Activated T-helper 1 cell treated with anti-CD3 and anti-CD28 coated beads, Interleukin-12 subunit alpha, Interleukin-12 subunit beta, Interleukin-2, Interleukin-4 antibody, amounts not matched to agents 30 ng/mL and 10 ng/mL and 1 ng/mL, durations not matched to agents 14 hours and 24 hours and 36 hours (primary cell): ENCODE measurements at places on chromosomes 3 and 15. TPM values are rescaled to one million over a fixed set of nuclear protein-coding genes. Genes with fewer than 3 reads are reported as not detected.

ZKSCAN7 gene
- total RNA-seq: 0.73 and 0.80 TPM in 2 replicates

ZNF660 gene
- 0.21 TPM in 1 of 2 replicates, not detected in the other for total RNA-seq

ADIPOQ gene
- total RNA-seq: not detected in 2 replicates

TMCO5A gene
- total RNA-seq: not detected in 2 replicates

GRCh38 chr3:124730941-124731297, 667 bp downstream of the UMPS start:
- DNase-seq: no peak

- DNase-seq: peak; percentile 73
Observed at GRCh38 chr3:58471025-58471887, 20.6 kb upstream of the KCTD6 start.

GRCh38 chr3:143081844-143082778, 37.5 kb upstream of the CHST2 start:
- DNase-seq: no peak

DNA sequence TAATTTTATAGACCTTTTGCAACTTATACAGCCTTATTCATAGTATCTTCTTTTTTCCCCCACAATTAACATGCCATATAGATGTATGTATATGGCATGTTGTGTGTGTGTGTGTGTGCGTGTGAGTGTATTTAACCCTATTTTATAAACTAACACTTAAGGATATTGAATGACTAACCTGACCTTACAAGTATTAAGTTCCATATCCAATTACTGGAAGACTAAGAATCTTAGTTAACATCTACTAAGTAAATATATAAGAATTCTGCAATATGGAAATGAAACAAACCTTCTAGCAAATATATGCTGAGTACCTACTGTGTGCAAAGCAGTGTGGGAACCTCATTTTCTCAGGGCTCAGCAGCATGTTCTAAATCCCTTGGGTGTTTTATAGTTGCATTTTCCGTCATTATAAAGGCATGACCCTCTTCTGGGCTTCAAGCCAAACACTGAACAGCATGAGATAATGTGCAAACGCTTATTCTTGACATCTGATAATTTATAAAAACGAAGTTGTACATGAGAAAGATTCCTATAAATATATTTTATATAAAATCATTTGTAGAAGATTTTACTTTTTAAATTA, 105.5 kb downstream of the NLGN1 start:
- no peak for DNase-seq

- no peak for DNase-seq
Observed at GRCh38 chr3:100798012-100798411, 88.7 kb downstream of the TFG start.

- no peak for DNase-seq
Observed at GRCh38 chr15:58537033-58537432, 105.2 kb downstream of the LIPC start.

- no peak for DNase-seq
Observed at GRCh38 chr3:124587053-124587408, 143.2 kb upstream of the UMPS start.

GRCh38 chr15:68984586-68984985, 29.9 kb upstream of the NOX5 start:
- DNase-seq: no peak
